ENCODE measurements at places on chromosomes 1 and 21. TPM values are rescaled to one million over a fixed set of nuclear protein-coding genes. Genes with fewer than 3 reads are reported as not detected.

DNA sequence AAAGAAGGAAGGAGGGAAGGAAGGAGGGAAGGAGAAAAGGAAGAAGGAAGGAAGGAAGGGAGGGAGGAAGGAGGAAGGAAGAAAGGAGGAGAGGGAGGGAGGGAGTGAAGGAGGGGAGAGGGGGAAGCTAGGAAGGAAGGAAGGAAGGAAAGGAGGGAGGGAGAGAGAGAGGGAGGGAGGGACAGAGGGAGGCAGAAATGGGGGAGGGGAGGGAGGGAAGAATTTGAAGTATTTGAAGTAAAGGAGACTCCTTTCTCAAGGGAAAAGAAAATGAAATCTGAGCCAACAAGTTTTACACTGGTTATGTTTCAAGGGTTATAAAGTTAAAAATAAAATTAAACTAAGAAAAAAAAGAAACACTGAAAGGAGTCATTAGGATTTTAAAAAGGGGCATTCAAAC lies 431.4 kb downstream of the BRINP3 start:
- no peaks in the 10 kb centered on the region for H3K27me3 ChIP-seq
- H3K27ac ChIP-seq, result no peak overlapping the region
- no peak overlapping the region for H3K4me3 ChIP-seq
- no peaks in the 10 kb centered on the region for H3K36me3 ChIP-seq
- DNase-seq, result no peak

PRDX6 gene
- 205 TPM for total RNA-seq

TGFB2 gene
- 7.5 TPM for total RNA-seq

- H3K27ac ChIP-seq, result no peak overlapping the region
- DNase-seq, result no peak
- H3K27me3 ChIP-seq, result no peaks in the 10 kb centered on the region
- H3K4me1 ChIP-seq, result no peaks in the 10 kb centered on the region
These were observed 37.1 kb downstream of the JUN start for GRCh38 chr1:58746757-58747156.

DNA sequence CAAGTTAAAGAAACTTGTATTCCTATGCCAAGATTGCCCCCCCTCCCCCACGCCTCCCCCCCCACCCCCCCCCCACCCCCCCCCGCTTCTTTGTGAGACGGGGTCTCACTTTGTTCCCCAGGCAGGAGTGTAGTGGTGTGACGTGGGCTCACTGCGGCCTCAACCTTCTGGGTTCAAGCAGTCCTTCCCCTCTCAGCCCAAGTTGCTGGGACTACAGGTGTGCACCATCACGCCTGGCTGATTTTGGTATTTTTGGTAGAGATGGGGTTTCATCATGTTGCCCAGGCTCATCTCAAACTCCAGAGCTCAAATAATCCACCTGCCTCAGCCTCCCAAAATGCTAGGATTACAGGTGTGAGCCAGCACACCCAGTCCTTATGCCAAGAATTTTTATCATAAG lies 136.6 kb downstream of the POU2F1 start:
- DNase-seq, result no peak
- no peaks in the 10 kb centered on the region for H3K36me3 ChIP-seq
- H3K27me3 ChIP-seq, result no peaks in the 10 kb centered on the region
- no peaks in the 10 kb centered on the region for H3K4me1 ChIP-seq

ADCY10 gene
- not detected for total RNA-seq

TUFT1 gene
- 11.4 TPM for total RNA-seq

SPEN gene
- 20.7 TPM for total RNA-seq

- no peaks in the 10 kb centered on the region for H3K4me1 ChIP-seq
- no peak overlapping the region for H3K4me3 ChIP-seq
- H3K27ac ChIP-seq, result no peak overlapping the region
- no peak for DNase-seq
- no peaks in the 10 kb centered on the region for H3K27me3 ChIP-seq
- H3K36me3 ChIP-seq, result no peaks in the 10 kb centered on the region
These were observed 124.2 kb upstream of the OLFM3 start for GRCh38 chr1:102120910-102121309.

- H3K4me3 ChIP-seq, result no peak overlapping the region
- no peak for DNase-seq
- no peaks in the 10 kb centered on the region for H3K27me3 ChIP-seq
These were observed 58.9 kb downstream of the LRRC40 start for GRCh38 chr1:70146488-70146887.

All from sigmoid colon (tissue), 7 donors.